Central memory CD8-positive, alpha-beta T cell (primary cell): ENCODE measurements at places on chromosomes 3 and 15.
A peak's percentile ranks its signal among the peaks of the same experiment; 100 is the strongest.

- DNase-seq = no peak
These were observed 13.4 kb upstream of the RTP3 start for GRCh38 chr3:46484388-46484787.

GRCh38 chr3:155984791-155985417, 114.5 kb downstream of the GMPS start:
- DNase-seq = no peak

DNA sequence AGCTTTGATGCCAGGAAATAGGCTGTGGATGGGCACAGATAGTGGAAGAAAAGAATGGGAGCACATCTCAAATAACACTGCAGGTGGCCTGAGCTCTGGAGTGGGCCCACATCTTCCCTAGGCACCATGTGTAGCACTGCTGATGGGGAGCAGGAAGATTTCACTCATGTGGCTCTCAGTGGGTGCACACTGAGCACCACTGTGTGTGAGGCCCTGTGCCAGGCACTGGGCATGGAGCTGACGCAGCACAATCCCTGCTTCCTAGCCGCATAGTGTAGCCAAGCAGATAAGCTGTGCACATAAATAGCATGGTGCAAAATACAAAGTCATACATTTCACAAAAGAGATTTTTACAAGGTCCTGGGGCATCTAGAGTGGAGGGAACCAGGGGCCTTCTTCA, 101.6 kb downstream of the MOBP start:
- DNase-seq = no peak

DNA sequence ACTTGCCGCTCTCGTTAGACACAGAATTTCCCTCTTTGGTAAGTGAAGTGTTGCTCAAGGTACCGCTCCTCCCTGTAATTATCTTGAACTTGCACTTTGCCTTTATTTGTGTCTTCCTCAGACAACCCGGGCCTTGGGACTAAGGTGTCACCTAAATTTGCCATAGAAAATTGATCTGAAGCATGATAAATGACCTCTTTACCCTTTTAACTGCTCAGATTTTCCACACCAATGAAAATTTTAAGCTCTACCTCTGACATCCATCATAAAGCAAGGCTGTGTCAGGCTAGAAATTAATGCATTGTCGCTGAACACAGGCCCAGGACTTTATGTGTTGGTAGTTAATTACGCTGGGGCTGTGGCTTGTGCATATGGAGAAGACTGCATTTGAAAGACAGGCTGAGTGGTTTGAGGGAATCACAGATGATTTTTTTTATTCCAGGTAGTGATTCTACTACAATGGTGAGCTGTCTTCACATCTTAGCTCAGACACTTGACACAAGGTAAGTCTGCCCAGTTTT, 199.6 kb upstream of the CHRM5 start:
- no peak for DNase-seq

DNA sequence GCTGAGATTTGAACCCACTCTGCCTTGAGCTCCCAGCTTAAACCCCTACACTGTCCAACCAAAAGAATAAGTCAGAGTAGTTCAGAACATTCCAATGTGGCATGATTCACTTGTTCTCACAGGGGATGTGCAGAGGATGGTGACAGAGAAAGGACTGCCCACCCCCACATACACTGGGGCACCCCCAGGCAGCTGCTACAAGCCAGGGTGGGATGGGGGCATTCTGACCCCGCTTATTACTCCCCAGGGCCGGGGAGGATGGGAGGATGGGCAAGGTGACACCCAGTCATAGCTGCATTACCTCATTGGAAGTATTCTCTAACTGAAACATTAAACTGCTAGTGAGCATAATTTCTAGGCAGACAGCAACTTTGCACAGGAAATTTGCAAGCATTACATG, 126.0 kb upstream of the PRR20G start:
- DNase-seq = no peak

GRCh38 chr15:22866079-22866478, 27.6 kb downstream of the NIPA2 start:
- no peak for DNase-seq

GRCh38 chr3:8968375-8968882, 5.2 kb upstream of the RAD18 start:
- no peak for DNase-seq

- no peak for DNase-seq
These were observed 20.1 kb upstream of the ANKDD1A start for GRCh38 chr15:64891561-64891960.

DNA sequence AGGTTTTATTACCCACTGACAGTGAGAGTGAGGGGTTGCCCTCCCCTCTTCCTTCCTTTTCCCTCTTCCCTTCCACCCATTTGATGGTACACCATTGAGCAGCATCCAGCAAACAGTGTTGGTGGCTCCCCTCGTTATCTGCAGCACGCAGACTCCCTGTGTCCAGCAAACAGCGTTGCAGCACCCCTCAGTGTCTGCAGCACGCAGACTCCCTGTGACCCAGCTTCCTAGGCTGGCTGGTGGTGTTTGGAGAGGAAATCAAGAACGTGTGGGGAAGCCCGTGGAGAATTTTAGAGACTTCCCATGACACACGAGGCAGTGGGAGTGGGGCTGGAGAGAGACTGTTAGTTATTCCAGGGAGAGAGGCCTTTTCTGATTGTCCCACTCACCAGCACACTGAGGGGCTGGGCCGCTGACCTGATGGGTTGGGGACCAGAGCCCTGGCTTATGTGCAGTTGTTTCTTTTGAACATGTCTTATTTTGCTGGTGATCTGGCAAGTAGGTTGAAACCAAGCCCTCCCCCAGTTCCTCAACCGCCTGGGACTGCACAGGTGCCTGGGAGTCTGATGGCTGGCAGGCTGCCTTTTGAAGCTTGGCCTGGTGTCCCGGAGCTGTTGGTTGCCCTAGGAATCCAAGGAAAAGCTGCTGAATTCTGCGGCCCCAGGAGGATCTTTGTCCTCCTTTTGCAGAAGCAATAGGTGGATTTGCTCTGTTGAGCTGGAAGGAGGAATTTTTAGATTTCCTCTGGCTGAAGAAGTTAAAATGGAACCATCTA, 19.0 kb downstream of the APBA2 start:
- DNase-seq = no peak

GRCh38 chr3:194265505-194265892, 85.6 kb downstream of the CPN2 start:
- no peak for DNase-seq

- DNase-seq = no peak
These were observed 203.8 kb upstream of the CD96 start for GRCh38 chr3:111338059-111338698.

DNA sequence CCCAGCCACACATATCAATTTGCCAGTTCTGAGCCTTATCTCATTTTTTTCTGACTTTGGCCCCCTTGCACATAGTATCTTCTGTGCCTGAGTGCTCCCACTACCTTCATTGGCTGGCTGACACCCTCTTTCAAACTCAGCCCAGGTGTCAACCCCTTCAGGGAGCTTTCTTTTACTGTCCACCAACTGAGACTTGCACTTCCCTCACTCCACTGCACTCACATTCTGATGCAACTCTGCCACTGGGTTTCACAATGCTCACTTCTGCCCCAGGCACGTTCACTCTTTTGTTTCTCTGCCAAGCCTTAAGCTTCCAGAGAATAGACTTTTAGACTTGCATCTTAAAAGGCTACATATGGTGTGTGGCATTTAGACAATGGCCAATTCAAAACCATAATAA, 101.5 kb upstream of the CBLB start:
- DNase-seq = no peak

GRCh38 chr3:15271785-15272381, 60.5 kb downstream of the SH3BP5 start:
- DNase-seq = peak; percentile 76

- DNase-seq = no peak
These were observed 55.7 kb downstream of the CACNA1D start for GRCh38 chr3:53550005-53550620.

GRCh38 chr3:127177226-127177625, 15.7 kb upstream of the PRR23E start:
- DNase-seq = no peak

DNA sequence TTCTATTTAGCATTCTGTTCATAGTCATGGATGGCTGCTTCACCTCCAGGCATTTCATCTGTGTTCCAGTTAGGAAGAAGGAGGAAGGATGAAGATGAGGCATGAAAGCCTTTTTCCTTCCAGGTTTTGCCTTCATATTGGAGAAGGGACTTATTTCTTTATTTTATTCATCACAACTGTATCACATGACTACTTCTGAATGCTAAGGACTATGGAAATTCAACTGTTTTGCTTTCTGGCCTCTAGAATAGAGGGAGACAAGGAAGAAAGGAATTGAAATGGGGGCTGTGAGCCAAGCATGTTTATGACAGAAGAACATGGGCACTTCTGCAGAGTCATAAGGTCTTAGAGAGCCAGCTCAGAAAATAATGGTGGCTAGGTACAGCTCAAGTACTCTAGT, 10.4 kb downstream of the TMEM266 start:
- DNase-seq = no peak

DNA sequence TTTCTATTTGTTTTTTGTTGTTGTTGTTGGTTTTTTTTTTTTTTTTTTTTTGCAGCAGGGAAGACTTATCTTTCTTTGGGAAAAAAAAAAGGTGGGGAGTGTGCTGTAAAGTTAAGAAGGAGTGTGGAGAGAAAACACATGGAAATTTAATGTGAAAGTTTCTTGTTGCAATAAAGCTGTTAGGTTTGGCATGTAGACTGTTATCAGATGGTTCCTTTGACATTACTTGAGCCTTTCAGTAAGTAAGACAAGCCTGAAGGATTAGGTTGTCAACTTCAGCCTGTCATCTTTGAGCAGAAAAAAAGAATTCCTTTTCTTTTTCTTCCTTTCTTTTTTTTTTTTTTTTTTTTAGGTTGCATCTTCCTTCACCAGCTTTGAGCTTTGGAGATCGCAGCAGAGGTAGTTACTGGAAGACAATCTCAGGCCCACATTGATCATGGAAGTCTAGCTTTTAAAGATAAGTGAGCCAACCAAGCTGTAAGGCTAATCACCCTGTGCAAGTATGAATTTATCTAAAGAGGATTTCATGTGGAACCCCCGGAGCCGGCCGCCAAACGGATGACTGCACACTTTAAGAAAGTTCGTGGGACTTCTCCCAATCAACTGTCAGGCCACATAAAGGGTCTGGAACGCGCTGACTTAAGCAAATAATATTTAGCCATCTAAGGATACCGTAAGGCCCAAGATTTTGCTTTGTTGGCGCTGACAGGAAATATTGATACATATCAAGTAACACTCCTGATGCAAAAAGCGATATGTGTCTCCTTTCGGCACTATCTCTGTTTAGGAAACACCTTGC, 1040.1 kb upstream of the NR2F2 start:
- DNase-seq = no peak

DNA sequence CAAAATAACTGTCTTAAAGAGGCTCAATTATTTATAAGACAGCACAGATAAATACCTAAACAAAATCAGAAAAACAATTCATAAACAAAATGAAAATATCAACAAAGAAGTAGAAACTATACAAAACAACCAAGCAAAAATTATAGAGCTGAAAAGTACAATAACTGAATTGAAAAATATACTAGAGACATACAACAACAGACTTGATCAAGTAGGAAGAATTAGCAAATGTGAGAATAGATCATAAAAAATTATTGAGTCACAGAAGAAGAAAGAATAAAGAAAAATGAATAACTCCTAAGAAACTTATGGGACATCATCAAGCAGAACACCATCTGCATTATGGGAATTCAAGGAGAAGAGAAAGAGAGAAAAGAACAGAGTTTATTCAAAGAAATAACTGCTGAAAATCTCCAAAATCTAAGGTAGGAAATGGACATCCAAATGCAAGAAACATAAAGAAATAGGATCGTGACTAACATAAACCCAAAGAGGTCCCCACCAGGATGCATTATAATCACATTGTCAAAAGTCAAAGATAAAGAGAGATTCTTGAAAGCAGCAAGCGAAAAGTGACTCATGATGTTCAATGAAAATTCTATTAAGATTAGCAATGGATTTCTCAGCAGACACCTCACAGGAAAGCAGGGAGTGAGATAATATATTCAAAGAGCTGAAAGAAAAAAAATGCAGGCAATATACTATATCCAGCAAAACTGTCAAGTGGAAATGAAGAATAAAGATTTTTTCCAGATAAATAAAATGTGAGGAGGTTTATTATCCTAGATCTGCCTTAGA, 85.9 kb downstream of the DCLK3 start:
- no peak for DNase-seq

DNA sequence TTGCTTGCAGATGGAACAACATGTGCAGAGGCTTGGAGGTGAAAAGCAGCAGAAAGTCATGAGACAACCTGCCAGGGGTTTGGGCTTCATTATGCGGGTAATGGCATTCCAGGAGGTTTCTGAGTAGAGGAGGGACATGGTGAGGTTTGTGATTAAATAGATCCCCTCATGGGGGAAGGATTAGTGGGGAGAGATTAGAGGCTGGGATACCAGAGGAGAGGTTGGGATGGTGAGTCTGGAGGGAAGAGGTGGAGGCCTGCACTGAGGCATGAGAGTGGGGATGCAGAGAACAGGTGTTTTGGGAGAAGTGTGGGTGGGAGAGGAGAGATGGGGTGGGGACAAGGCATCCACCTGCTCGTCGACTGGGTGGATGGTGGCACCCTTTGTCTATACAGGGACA, 6.8 kb upstream of the IQSEC1 start:
- DNase-seq = no peak

DNA sequence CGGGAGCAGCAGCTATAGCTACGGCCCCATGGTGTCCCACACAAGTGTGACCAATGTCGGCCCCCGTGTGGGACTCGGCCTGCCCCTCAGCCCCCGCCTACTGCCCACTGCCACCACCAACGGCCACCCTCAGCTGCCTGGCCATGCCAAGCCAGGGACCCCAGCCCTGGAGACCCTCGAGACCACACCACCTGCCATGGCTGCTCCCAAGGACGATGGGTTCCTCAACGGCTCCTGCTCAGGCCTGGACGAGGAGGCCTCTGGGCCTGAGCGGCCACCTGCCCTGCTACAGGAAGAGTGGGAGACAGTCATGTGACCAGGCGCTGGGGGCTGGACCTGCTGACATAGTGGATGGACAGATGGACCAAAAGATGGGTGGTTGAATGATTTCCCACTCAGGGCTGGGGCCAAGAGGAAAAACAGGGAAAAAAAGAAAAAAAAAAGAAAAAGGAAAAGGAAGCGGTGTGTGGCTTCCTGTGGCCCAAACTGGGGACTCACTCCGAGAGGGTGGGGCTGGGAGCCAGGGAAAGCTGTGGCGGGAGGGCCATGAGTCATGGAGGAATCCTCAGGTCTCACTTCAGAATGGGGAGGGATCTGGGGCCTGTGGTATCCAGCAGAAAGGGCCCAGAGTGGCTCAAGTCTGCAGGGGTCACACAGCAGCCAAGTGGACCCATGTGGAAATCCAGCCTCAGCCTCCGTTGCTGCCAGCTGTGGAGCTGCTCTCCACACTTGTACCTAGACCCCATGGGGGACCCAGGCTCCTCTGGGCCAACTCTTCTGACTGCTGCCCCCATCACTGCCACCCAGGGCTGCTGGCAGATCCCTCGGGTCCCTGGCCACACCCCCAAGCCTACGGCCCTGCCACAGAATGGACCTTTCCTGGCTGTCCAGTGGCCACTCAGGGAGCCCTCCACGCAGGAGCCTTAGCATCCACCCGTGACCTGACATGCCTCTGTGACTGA, 26.1 kb downstream of the PTH1R start:
- no peak for DNase-seq

- DNase-seq = no peak
These were observed 25.9 kb upstream of the MINAR1 start for GRCh38 chr15:79406210-79406609.

GRCh38 chr15:63575312-63575711, 21.9 kb upstream of the FBXL22 start:
- no peak for DNase-seq
